ENCODE measurements at places on chromosomes 2 and 18.
A peak's percentile ranks its signal among the peaks of the same experiment; 100 is the strongest.

DNA sequence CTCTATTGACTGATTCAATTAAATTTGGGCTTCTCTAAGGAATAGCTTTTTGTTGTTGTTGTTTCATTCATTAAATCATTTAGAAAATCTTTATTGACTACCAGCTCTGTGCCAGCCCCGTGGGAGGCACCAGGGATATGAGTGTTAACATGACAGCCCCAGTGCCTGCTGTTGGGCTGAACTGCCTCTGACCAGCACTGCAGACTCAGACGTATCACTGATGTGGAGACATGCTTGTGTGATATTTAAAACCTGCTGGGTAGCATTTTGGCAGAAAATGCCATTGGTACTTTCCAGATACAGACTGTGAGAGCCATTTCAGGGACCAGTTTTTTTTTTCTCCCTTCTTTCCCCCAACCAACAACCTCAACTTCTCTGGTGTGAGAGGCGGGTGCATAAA, 38.6 kb upstream of the KCNF1 start:
- DNase-seq: no peak

GRCh38 chr2:197205585-197206215, 104.9 kb downstream of the ANKRD44 start:
- DNase-seq: no peak

GRCh38 chr2:120568975-120569268, 166.7 kb upstream of the GLI2 start:
- DNase-seq: no peak

DNA sequence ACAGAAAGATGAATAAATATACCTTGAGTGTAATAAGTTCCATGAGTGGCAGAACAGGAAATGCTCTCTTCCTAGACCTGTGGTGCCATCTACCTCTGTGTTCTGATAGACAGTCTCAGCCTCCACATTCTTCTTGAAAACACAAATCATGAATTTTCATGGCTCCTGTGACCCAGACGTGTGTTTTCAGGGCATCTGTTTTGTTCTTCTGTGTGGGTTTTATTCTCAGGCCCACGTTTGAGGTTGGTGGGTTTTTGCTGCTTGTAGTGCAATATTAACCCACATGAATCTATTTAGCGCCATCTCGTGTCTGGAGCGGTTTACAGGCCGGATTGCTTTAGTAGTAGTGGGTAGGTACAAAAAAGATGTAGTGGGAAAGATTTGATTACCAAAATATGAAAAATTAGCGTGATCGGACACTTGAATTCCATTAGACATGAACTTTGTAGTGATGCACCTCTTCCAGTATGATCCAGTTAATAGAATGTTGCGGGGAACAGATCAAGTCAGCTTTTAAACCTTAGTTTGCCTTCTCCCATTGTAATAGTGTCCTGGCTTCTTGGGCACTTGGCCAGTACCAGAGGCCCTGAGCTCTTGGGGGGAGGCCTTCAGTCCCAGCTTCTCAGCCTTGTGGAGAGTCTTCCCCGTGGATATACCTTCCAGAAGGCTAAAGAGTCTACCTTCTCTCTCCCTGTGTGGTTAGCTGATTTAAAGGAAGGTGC, 256.5 kb downstream of the TPGS2 start:
- peak; percentile 58 for DNase-seq

- no peak for DNase-seq
These were observed 115.2 kb downstream of the XRCC5 start for GRCh38 chr2:216224388-216224787.

- peak; percentile 68 for DNase-seq
These were observed 30.9 kb downstream of the XDH start for GRCh38 chr2:31383471-31384153.

DNA sequence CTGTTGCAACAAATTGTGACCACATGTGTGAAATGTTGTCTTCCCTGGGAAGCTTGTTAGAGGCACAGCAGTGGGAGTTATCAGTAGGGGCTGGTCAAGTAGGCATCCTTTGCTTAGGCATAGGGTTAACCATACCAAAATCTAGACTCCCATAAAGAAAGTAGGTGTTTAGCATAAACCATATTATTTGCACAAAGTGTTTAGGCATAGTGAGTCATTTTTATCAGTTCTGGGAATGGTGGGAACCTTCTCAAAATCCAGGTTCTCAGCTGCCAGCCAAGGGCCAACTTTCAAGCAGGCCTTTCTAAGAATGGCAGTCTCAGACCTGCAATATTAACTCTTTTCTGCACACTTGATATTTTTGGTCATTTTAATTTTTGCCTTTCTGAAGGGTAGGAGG, 88.5 kb downstream of the RAB3GAP1 start:
- no peak for DNase-seq

DNA sequence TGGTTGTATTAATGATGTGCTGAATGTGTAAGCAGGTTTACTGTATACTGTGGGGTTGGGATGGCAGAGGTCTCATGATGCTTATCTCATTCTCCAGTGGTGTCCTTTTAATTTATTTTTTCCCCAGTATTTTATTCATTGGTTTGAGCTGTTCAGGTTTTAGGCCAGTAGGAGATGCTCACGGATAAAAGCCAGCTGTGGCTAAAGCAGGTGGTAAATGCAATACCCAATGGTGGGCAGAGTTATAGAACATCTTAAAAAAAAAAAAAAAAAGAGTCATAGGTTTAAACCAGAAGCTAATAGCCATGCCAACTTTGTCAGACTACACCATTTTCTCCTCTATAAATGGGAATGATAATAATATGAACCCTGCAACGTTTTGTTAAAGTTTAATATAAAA, 57.8 kb upstream of the NEUROD1 start:
- DNase-seq: no peak

- no peak for DNase-seq
These were observed 682.0 kb downstream of the SATB2 start for GRCh38 chr2:198775737-198776136.

- DNase-seq: peak; percentile 47
These were observed 86.7 kb upstream of the CTAGE1 start for GRCh38 chr18:22504251-22505030.

DNA sequence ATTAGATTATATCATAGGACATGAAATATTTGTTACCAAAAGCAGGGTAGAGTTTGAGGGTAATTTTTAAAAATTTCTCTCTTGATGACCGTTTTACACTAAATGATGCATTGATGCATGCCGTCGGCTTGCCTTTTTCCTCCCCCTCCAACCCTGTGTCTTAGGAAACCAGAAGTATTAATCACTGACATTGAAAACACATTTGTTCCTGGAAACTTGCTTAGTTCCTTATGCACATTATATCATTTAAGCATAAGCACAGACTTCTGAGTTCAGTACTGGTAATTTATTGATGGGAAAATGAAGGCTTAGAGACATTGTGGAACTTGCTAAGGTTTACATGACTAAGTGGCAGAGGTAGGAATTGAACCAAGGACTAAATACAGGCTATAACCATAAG, 206.3 kb upstream of the SPHKAP start:
- DNase-seq: no peak

DNA sequence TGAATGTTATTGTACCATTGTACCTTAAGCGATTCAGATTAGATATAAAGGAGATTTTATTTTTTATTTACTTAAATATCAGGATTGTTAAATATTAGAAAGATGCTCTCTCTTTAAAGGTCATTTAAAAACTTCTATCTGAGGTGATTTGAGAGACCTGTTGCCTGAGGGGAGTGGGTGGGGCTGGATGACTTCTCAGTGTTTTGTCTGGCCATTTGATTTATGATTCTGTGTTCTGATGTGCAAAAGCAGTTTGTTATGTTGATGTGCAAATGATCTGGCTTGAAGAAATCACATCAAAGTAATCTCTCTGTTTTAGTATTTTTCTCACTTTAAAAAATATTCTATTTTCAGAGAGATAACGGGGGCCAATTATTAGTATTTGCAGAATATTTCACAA, 370.8 kb downstream of the NUP35 start:
- no peak for DNase-seq

GRCh38 chr2:95049961-95050360, 24.5 kb downstream of the MAL start:
- DNase-seq: no peak

GRCh38 chr2:124626993-124627392, 601.9 kb downstream of the CNTNAP5 start:
- no peak for DNase-seq

DNA sequence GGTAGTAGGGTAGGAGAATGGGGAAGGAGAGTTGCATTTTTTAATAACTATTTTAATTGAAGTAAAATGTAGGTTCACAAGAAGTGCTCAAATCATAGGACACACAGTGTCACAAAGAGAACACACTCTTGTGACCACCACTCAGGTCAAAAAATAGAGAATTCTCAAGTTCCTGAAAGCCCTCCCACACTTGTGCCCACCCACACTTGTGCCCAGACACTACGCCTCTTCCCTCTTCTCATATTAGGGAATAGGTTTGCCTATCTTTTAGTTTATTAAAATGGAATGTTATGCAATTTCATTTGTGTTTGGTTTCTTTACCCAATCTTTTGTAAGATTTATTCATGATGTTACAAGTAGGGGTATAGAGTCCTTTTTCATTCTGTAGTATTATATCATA, 67.2 kb downstream of the UGGT1 start:
- DNase-seq: no peak

DNA sequence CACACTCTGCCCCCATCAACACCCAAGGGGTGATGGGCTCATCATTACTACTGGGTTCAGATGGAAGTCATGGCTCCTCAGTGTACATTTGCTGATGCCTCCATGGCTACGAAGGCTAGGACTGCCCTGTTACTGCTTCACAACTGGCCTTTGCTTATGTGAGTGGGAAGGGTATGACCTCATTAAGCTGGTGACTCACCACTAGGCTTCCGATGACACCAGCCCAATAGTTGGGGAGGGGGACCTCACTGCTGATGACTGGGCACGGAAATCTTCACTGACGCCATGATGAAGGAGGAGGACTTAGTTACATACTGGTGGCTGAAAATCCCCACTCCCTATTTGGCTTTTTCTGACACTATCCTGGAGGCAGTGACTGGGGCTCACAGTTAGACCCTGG, 263.2 kb downstream of the CMPK2 start:
- DNase-seq: no peak

DNA sequence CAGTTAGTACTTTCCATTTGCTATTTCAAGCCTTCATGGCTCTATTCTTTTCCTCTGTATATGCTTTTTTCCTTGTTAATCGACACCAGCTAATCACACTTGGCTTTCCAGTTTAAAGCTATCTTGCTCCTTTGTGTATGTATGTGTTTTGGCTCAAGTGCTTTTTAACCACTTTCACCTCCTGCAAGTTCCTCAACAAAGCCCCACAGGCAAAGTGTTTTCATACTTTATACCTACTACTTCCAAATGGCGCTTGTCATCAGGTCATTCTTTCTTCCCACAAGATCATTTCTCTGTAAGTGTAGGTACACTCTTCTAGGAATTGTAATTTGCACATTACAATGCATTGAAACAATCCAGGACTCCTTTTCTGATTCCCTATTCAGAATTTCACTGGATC, 64.0 kb upstream of the FIGN start:
- DNase-seq: no peak

- DNase-seq: no peak
These were observed 70.0 kb upstream of the DNMT3A start for GRCh38 chr2:25411753-25412152.

DNA sequence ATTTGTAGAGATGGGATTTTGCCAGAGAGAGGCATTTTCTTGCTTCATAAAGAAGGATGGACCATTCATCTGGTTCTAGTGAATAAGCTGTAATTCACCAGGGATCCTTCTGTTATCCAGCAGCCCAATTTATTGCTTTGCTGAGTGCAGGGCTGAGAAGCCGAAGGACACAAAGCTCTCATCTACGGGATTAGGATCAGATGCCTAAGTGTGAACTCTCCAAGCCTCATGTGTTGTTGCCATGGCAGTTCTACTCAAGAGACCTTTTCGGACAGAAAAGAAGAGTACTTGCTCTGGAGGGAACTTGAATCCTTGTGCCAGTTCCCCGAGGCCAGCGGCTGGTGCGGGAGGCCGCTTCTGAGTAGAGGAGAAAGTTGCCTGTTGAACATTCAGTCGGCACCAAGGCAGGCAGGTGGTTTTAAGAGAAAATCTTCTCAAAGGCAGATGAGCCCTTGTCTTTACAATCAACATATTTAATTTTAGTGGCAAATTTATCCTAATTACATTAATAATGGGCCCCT, 38.4 kb upstream of the MBP start:
- DNase-seq: no peak

- no peak for DNase-seq
These were observed 276.2 kb upstream of the TANK start for GRCh38 chr2:160884056-160884455.

- no peak for DNase-seq
These were observed 11.4 kb downstream of the HTR2B start for GRCh38 chr2:231113489-231113888.

DNA sequence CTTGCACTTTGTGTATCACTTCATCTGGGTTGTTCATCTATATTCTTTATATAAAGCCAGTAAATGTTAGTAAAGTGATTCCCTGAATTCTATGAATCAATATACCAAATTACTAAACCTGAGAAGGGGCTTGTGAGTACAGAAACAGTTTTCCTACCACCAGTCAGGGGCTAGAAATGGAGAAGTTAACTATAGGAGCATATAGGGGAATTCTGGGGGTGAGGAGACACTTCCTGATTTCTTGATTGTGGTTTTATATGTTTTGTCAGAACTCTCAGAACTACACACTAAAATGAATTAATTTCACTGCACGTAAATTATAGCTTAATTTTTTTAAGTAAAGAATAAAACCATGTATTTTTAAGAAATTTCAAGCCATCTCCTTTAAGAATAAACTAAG, 93.7 kb downstream of the SESTD1 start:
- no peak for DNase-seq

DNA sequence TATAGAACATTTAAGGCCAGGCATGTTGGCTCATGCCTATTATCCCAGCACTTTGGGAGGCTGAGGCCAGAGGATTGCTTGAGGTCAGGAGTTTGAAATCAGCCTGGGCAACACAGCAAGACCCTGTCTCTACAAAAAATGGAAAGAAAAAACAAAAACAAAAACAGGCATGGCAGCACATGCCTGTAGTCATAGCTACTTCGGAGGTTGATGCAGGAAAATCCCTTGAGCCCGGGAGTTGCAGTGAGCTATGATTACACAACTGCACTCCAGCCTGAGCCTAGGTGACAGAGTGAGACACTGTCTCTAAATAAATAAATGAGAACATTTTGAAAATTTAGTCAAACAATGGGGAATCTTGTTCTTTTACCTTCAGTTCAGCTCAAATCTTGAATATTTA, 12.1 kb upstream of the YES1 start:
- DNase-seq: no peak

- DNase-seq: no peak
These were observed 9.4 kb upstream of the CEP68 start for GRCh38 chr2:65046633-65047407.
